Inflammatory macrophage (primary cell): ENCODE measurements at places on chromosomes 4 and X.

GRCh38 chr4:130646886-130647285, 1550.9 kb downstream of the C4orf33 start:
- no peak for DNase-seq

DNA sequence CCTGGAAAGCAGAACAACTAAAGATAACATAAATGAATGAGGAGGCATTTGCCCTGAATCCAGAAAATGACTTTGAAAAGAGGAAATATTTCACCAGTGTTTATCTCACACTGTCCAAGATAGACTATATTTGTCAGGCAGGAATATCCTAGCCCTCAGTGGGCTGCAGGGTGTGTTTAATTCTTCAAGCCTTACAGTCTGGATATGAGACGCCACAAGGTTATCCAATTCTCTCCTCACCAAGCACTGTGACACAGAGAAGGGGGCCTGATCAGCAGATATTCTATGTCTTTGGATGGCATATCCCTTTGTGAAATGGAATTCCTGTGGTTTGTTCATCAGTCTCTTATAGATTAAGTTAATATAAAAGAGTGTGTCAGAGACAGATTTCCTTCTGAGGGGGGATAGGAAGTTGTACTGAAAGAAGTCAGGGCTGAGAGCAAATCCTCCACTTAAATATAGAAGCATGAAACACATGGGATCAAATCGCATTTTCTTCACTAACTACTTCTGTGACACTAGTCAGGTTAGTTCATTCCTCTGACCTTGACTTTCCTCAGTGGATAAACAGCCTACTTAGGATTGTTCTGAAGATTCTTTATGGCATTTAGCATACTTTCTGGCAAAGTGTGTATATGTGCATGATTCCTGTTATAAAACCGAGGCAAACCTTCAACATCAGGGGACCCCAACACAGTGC, 6.8 kb upstream of the G3BP2 start:
- DNase-seq: no peak

DNA sequence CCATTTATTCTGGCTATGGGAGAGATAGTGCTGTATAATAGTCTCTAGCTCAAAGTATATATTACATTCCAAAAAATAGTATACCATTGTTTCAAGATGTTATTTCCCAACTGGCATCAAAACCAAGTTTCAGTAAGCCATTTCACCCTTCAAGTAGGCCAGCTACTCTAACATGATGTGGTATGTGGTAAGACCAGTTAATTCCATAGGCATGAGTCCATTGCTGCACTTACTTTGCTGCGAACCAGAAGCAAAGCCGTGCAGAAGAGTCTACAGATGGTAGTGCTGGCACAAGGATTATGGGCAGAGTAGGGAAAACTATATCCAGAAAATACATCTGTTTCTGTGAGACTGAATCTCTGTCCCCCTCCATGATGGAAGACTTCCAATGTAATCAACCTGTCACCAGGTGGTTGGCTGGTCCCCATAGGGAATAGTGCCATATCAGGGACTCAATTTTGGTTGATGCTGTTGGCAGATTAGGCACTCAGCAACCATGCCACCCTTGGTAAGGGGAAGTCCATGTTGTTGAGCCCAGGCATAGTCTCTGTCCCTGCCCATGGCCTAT, 49.8 kb upstream of the HSD17B10 start:
- no peak for DNase-seq

GRCh38 chrX:107384397-107385105, 64.9 kb upstream of the FRMPD3 start:
- no peak for DNase-seq

GRCh38 chr4:129543299-129543698, 447.3 kb downstream of the C4orf33 start:
- DNase-seq: no peak

DNA sequence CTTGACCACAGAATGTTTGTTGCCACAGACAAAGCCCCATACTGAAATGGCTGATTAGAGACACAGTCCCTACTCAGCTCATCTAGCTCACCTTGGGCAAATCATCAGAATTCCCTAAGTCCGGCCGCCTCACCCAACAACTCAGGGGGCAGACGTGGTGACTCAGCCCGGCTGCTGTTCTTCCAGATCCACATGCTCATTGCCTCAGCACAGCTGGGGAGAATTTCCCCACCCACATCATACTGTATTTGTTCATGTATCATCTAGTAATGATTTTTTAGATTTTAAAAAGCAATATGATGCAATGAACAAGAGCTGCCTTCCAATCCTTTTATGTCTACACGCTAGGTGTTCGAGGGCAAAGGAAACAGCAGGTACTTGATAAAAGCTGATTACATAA, 333.8 kb upstream of the TENM3 start:
- DNase-seq: no peak

DNA sequence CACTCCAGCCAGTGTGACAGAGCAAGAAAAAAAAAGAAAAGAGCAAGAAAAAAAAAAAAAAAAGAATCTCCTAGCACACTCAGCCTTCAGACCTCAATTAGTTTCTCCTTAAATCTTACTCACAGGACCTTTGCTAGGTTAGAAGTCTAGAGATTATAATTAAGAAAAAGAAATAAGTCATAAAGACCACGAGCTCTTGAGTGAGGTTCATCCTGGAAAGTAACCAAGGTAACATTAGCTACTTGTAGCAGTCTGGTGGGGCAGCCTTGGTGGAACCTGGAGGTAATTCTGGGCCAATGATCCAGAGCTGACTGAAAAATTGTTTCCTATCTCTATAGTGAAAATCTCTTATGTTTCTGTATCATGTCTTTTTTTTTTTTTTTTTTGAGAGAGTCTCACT, 21.2 kb upstream of the DDX3X start:
- DNase-seq: no peak

DNA sequence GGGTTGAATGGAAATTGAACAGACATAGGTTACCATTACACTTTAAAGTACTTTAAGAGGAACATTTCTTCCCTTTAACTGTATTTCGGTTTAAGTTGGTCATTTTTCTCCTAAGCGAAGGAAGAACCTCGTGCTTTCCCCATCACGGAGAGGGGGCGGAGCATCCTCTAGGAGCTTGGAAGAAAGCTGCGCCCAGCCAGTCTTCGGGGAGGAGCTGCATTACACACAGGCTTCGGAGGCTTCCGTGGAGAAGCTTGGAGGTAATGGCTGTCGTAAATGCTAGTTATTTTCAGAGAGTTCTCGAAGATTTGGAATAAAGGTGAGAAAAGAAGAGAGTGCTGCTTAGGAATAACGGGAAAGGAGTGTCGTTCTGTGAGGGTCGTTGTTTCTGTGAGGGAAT, at the start of gene PWWP3B:
Gene PWWP3B (plus strand): TSS at position 199 of the 400 bp plus-strand sequence. CDS start 37,128 bp downstream, outside the sequence.
- no peak for DNase-seq

DNA sequence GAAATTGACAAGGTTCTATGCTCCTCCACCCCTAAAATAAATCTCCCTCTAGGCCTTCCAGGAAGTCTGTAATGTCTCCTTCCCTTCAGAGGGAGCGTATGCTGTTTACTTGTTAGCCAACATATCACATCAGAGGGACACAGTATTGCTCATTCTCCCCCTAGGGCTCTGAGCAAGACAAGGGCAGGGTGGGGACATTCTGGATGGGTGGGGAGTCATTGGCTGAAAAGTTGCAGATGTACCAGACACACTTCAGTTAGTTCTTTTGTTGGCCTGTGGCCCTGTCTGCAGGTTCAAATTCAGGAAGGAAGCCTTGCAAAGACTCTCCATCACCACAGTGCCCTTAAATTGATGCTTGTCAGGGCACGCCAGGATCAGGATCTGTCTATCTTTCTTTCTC, 106.3 kb upstream of the TEX13D start:
- no peak for DNase-seq

DNA sequence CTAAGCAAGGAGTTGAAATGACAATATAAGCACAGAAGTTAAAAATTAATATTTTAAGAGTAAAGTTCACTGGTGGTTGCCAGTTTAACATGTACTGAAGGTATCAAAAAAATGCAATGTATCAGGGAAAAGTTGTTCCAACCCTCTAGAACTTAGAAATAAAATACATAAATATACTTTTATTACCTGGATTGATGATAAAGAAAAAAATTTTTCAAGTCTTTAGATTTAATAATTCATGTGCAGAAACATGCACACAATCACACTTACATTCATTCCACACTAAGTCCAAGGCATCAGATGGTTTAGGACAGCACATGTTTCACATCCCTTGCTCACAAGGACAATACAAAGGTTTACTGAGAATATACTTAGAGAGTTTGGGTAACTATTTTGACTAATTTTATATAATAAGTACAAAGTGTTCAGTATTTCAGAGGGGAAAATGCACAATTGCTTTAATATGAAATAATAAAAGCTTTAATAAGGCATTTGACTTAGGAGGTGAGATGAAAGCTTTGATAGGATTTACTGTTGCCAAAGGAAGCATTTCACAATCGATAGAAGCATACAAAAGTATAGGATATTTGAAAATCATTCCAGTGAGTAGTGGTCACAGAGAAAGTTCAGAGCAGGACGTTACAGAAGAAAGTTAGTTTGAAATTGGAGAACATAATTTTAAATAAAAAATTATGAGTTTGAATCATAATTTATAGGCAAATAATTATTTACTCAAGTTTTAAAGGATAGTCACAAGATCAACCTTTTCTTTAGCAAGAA, 392 bp upstream of the UGT2A3 start:
- no peak for DNase-seq

DNA sequence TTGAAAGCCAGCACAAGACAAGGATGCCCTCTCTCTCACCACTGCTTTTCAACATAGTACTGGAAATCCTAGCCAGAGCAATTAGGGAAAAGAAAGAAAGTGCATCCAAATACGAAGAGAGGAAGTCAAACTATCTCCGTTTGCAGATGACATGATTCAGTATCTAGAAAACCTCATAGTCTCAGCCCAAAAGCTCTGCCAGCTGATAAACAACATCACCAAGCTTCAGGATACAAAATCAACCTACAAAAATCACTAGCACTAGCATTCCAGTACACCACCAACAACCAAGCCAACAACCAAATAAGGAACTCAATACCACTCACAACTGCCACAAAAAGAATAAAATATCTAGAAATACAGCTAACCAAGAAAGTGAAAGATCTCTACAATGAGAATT, 38.6 kb downstream of the COX7B2 start:
- DNase-seq: no peak
